Activated naive CD8-positive, alpha-beta T cell treated with anti-CD3 and anti-CD28 coated beads for 36 hours (primary cell): ENCODE measurements at places on chromosomes 7 and 10.
A peak's percentile ranks its signal among the peaks of the same experiment; 100 is the strongest.

- no peak for DNase-seq
Observed at GRCh38 chr10:35934642-35934995, 292.5 kb upstream of the FZD8 start.

DNA sequence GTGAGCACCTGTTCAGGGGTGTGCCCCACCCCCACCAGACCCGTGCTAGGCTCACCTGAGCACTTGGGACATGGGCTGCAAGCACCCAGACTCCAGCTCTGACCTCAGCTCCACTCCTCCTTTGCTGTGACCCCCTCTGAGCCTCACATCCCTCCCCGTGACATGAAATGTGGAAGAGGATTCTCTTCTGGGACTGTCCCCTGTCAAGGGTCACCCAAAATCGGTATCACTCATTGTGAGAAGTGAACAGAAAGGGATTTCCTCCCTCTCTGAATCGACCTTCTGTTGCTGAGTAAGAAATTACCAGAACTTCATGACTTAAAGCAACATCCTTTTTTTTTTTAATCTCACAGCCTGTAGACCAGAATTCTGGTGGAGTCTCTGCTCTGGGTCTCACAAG, 6.2 kb upstream of the CHST15 start:
- no peak for DNase-seq

DNA sequence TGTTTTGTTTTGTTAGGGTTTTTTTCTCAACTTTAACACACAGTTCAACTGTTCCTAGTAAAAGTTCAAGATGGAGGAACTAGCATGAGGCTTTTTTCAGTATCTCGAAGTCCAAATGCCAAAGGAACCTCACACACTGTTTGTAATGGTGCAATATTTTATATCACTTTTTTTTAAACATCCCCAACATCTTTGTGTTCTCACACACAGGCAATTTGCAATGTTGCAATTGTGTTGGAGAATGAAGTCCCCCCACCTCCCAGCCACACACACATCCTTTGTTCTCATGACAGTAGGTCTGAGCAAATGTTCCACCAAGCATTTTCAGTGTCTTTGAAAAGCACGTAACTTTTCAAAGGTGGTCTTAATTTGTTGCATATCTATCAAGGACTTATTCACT, 120.9 kb downstream of the TWIST1 start:
- DNase-seq: no peak

DNA sequence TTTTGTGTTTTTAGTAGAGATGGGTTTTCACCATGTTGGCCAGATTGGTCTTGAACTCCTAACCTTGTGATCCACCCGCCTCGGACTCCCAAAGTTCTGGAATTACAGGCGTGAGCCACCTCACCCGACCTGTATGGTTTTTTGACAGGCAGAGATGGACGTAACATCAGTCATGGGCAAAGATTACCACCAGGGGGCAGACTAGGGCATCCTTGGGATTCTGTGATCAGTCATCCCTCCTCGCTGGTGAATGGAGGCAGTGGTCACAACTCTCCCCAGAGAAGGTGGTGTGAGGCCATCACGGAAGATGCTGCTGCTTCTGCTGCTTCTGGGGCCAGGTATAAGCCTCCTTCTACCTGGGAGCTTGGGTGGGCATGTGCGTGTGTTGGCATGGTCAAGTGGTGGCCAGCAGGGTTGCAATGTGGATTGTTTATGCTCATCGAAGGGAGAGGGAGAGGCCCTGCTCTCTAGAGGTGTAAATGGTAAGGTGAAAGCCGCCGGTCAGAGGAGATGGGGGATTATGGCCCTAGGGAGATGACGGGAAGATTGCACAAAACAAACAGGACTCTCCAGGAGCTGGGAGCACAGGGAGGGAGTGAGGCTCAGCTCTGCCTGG, 122.7 kb upstream of the PRSS1 start:
- DNase-seq: peak; percentile 57

DNA sequence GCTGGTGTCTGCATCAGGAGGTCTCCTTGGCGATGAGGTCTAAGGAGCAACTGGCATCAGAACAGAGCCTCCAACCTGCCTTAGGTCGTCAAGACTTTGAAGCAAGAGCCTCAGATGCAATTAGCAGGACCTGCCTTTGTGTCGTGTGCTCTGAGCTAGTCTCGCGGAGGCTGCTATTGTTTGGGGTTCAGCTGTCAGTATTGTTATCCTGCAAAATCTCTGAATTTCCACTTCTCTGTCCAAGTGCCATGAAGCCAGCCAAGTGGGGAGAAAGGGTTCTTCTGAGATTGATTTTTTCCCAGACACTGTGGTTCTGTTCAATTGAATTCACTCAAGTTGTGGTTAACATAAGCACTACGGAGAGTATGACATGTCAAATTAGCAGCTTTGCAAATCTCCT, 78.7 kb downstream of the ADARB2 start:
- DNase-seq: no peak

- no peak for DNase-seq
Observed at GRCh38 chr10:7090529-7090928, 320.3 kb downstream of the SFMBT2 start.

GRCh38 chr10:99648717-99649116, 10.6 kb upstream of the ENTPD7 start:
- DNase-seq: no peak

DNA sequence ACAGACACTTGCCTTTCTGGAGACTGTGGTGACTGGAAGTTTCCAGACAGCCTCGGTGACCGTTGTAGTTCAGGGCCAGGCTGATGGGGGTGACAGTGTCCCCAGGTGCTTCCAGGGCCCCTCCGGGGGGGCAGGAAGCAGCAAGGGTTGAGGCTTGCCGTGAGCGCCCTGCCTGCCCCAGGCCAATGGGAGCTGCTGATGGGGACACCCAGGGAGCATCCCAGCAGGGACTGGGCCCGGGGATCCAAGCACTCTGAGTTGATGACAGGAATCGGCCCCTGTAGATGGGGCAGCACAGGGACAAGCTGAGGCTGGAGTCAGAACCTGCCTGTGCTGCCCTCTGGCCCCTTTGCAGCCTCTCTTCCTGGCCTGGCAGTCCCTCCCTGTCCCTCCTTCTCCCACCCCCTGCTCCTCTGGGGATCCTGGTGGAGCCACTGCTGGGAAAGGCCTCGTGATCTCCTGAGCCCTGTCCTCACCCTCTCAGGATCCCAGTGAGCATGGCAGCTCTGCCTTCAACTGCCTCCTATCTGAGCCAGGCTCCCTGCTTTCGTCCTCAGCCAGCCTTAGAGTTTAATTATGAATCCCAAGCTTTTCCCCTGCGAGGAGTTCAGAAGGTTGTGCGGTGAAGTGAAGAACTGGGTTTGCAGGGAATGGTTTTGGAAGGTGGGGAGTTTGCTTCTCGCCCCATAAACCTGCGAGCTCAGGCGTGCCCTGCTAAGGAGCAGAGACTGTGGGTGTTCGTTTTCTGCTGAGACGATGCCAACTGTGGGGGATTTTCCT, 84.7 kb downstream of the ADCY1 start:
- DNase-seq: no peak

GRCh38 chr7:47697543-47697942, 115.6 kb upstream of the TNS3 start:
- no peak for DNase-seq

DNA sequence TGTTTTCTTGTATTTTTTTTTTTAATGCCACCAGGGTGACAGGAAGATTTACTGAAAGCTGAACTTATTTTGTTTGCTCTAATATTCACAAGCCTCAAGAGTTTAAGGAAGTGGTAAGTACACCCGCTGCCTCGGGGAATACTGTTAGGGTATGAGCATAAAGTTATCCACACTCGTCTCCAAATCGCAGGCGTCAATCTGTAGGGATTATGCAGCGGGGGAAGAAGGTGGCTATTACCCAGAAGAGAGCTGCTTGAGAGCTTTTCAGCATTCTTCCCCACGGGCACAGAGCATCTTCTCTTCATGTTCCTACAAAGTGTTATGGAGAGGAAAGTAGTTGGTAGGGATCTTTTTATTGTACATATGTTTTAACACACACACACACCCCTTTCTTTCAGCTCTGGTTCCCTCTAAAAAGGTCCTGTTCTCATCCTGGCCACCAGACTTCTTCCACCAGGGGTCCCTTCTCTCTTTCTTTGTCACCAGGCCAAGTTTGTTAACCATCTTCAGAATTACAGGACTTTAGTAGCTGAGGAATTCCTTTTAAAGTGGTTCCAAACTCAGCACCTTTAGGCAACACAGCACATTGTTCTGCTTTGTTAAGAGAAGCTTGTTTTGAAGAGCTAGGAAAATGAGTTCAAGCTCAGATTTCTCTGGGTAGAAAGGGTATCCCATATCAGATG, 411.6 kb upstream of the GALNT17 start:
- DNase-seq: no peak

- DNase-seq: no peak
Observed at GRCh38 chr7:58087536-58088190, 637.7 kb downstream of the ZNF716 start.

- DNase-seq: no peak
Observed at GRCh38 chr10:29304995-29305335, 16.1 kb downstream of the LYZL1 start.

DNA sequence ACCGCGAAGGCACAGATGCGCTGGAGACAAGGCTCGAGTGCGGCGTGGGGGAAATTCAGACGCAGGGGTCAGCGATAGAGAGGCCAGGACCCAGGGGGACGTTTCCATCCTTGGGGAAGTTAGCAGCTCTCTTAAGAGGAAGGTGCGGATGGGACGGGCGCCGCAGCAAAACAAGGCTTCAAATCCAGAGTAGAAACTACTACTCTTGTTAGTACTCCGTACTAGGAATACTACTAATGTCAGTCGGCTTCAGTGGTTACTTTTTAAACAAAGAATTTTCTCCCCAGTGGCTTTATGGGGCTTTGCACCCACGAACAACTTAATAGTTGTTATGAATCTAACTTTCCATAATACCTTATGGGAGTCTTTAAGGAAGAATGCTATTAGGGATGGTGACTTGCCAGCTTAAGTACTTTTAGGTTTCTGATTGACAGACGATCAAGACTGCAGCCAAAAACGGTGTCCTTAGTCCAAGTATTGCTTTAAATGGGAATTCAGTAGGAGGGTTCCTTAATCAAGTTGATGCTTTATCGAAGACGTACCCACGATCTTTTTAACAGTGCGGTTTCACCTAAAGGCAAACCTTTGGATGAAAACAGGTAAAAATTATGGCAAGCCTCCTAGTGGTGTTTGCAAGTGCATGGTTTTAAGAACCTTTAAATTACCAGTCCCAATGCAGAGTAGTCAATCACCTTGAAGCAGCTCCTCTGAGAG, 812 bp upstream of the IDE start:
- DNase-seq: no peak

DNA sequence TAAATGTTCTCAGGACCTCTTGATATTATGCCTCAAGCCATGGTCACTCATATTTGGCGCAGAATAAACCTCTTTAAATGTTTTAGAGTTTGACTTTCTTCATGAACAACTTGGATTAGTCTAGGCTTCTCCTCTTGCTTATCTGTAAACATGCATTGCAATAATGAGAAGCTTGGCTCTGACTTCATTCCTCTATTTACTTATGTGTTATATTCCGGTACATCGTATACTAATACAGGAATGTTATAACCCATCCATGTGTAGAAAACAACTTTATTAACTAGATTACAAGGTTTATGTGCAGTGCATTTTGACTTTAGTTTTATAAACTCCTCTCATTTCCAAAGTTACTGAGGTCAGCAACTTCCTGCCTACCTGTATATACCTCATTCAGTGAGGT, 944.3 kb upstream of the GHITM start:
- no peak for DNase-seq

GRCh38 chr10:115063701-115064658, 29.2 kb upstream of the ATRNL1 start:
- no peak for DNase-seq

GRCh38 chr7:149023662-149024061, 4.6 kb downstream of the PDIA4 start:
- no peak for DNase-seq

GRCh38 chr7:95106401-95106800, 199.0 kb downstream of the PPP1R9A start:
- DNase-seq: no peak

DNA sequence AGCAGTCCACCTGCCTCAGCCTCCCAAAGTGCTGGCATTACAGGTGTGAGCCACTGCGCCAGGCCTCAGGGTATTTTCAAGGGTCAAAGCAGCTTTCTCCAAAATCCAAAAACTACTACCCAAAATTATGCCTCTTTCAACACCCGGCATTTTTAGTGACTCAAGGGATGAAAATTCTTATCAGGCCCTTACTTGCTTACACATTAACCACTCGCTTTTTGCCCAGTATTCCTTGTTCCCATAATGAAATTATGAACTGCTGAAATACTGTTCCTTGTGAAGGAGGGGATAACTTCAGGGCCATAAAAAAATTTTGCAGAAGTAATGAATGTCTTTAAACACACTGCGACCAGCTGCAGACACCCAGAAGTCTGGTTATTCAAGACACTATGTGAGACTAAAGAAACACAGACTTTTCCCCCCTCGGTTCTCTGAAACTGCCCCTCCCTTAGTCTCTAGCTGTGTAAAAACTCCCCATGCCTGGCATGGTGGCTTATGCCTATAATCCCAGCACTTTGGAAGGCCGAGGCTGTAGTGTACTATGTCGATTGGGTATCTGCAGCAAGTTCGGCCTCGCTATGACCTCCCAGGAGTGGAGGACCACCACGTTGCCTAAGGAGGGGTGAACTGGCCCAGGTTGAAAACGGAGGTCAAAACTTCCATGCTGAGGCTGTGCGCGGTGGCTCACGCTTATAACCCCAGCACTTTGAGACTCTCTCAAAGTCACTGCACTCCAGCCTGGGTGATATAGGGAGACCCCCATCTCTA, 12.0 kb downstream of the FXYD4 start:
- DNase-seq: no peak

GRCh38 chr7:9889554-9889953, 1084.1 kb upstream of the PHF14 start:
- no peak for DNase-seq

DNA sequence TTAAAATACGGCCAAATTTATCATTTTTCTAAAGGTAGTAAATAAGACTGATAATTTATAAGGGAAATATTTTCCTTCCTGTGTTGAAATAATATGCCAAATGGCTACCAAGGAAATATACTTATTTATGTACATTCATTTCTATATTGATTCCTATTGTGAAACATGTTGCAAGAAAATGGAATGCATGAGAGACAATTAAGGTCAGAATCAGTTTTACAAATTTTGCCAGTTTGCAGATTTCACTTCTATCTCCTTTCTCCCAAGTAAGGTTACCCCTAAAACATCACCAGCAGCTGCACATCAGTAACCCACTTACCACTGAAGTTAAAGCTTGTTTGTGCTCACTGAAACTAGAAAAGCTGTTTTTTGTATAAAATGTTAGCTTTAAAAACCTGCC, 19.2 kb upstream of the REEP3 start:
- no peak for DNase-seq

- no peak for DNase-seq
Observed at GRCh38 chr10:75121322-75121721, 9.9 kb downstream of the SAMD8 start.

GRCh38 chr7:72403458-72404076, 8.6 kb downstream of the CALN1 start:
- DNase-seq: no peak

- DNase-seq: no peak
Observed at GRCh38 chr10:115335366-115335765, 242.2 kb downstream of the ATRNL1 start.

DNA sequence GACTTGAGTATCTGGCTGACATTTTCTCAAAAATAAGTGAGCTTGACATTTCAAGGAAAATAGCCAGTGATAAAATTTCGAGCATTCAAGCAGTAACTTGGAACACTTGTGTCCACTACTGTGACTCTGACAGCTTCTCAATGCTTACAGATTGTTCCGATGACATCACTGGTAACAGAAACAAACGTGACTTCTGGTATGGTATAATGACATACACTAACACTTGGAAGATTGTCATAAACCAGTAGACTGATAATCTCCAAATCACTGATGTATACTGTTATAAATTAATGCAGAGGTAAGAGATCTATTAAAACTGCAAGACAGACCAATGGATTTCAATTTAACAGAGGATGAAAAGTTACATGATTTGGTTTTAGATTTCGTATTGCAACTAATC, 6.5 kb downstream of the MINDY3 start:
- no peak for DNase-seq
